ENCODE measurements at places on chromosomes 2 and 18. TPM values are rescaled to one million over a fixed set of nuclear protein-coding genes. Genes with fewer than 3 reads are reported as not detected.

- no peaks in the 10 kb centered on the region for H3K36me3 ChIP-seq
- no peaks in the 10 kb centered on the region for H3K4me1 ChIP-seq
- H3K4me3 ChIP-seq, result no peak overlapping the region
These were observed 27.7 kb upstream of the MAPRE3 start for GRCh38 chr2:26942543-26943295.

CDH2 gene
- total RNA-seq, result 32.3 TPM

DNA sequence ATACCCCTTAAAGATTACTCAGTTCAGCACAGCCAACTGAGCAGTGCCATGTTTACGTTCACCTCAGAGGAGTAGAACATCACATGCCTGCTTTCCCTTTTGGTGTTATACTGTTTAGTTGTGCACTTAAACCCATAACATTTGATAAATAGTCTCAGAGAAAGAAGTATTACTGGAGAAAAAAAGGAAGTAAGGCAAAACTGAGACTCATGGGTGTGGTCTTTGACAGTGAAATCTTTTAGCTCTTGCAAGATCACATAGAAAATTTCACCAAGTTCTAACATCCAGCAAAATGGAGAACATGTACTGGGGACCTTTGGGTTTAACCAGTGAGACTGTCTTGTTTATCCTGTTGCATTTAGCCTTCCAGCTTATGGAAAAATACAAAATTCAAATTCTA, 5.6 kb downstream of the TANK start:
- H3K36me3 ChIP-seq, result peaks cover 11% of the 10 kb centered on the region
- peaks cover 62% of the 10 kb centered on the region for H3K4me1 ChIP-seq
- no peaks in the 10 kb centered on the region for H3K27me3 ChIP-seq
- no peak for DNase-seq

DNA sequence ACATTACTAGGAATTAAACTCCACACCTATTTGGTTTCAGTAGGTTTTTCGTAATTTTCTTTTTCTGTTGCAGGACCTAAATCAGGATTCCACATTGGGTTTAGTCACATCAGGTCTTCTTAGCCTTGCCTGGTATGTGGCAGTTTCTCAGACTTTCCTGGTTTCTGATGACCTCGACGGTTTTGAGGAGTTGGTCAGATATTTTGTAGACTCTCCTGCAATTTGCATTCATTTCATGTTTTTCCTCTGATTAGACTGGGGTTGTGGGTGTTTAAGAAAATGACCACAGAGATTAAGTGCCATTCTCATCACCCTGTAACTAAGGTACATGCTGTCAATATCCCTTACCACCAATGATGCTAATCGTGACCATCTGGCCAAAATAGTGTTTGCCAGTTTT, 97.3 kb upstream of the ST6GAL2 start:
- H3K36me3 ChIP-seq, result no peaks in the 10 kb centered on the region
- no peak overlapping the region for H3K4me3 ChIP-seq
- no peak overlapping the region for H3K27ac ChIP-seq
- DNase-seq, result no peak

DNA sequence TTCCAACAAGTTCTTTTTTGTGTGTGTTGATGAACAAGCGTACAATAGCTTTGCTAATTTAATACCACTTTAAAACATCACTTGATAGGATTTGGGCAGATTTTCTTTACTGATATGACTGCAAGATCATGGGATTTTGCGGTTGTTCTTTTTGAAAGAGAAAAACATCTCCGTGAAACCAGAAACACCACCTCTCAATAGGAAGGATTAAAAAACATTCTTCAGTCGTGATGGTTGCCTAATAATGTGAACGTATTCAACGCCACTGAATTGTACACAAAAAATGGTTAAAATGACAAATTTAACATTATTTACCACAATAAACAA, 19.3 kb downstream of the RBMS1 start:
- H3K4me1 ChIP-seq, result peaks cover 7% of the 10 kb centered on the region
- no peaks in the 10 kb centered on the region for H3K36me3 ChIP-seq
- DNase-seq, result no peak
- no peak overlapping the region for H3K4me3 ChIP-seq
- H3K27ac ChIP-seq, result no peak overlapping the region

IL36G gene
- not detected for total RNA-seq

DNA sequence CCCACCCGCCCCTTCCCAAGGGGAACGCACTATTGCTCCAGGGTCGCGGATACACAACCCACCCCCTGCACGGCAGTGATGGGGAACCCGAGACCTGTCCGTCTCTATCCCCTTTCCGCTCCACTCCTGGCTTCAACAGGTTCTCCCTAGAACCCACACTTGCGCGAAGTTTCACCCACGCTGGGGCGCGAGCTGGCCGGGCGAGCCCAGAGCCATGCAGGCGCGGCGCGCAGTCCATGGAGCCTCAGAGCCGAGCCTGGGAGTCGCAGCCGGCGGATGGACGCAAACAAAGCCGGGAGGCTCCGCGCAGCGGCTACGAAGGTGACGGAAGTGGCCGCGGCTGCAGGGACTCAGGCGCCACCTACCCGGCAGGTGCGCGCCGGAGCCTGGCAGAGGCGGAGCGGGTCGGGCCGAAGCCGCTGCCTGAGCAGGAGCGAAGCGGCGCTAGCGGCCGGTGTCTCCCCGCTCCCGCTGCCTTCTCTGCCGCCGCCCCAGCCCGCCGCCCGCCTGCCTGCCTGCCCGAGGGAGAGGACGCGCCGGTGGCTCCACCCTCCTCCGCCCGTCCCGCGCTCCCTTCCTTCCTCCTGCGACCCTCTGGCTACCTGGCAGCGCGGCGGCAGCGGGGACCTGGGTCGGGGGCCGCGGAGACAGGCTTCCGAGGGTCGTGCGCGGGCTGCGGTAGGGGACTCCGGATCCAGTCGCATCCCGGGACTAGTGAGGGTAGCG, 14.0 kb downstream of the ALPG start:
- H3K4me3 ChIP-seq, result peak overlapping the region; percentile 31
- H3K4me1 ChIP-seq, result peaks cover 9% of the 10 kb centered on the region
- DNase-seq, result peak; percentile 53

TTN gene
- 0.42 TPM for total RNA-seq

MYO7B gene
- 2.7 TPM for total RNA-seq

RNF152 gene
- total RNA-seq, result 44.9 TPM

SP140 gene
- 0.43 TPM for total RNA-seq

DNA sequence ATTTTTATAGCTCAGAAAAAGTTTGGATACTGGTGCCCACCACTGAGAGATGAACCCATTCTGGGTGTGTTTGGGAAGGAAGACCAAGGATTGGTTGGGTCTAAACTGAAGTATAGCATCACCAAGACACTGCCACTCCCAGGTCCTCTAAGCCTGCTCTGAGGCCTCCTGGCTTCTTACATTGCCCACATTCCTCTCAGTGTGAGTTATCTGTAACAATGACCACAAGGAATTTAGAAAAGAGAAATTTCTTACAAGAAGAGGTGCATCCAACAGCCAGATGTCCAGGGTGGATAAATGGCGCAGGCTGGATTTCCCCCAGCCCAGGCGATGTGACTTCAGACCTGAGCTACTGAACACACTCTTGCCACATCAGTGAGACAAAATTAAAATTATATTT, 1.6 kb upstream of the GPR45 start:
- no peaks in the 10 kb centered on the region for H3K27me3 ChIP-seq
- no peak for DNase-seq
- H3K4me3 ChIP-seq, result no peak overlapping the region
- H3K4me1 ChIP-seq, result no peaks in the 10 kb centered on the region

Data from right lobe of liver (tissue), 6 donors.